ENCODE measurements at places on chromosomes 3 and 15.

- no peak for DNase-seq
These were observed 20.2 kb upstream of the KIF23 start for GRCh38 chr15:69393831-69394491.

GRCh38 chr15:31458596-31459399 lies 132.2 kb downstream of the KLF13 start:
- DNase-seq: peak; percentile 44

GRCh38 chr3:155093261-155093660 lies 13.1 kb downstream of the MME start:
- DNase-seq: no peak

- DNase-seq: no peak
These were observed 39.0 kb downstream of the MYRIP start for GRCh38 chr3:39848365-39848764.

GRCh38 chr15:60534546-60534945 lies 55.6 kb upstream of the ICE2 start:
- no peak for DNase-seq

DNA sequence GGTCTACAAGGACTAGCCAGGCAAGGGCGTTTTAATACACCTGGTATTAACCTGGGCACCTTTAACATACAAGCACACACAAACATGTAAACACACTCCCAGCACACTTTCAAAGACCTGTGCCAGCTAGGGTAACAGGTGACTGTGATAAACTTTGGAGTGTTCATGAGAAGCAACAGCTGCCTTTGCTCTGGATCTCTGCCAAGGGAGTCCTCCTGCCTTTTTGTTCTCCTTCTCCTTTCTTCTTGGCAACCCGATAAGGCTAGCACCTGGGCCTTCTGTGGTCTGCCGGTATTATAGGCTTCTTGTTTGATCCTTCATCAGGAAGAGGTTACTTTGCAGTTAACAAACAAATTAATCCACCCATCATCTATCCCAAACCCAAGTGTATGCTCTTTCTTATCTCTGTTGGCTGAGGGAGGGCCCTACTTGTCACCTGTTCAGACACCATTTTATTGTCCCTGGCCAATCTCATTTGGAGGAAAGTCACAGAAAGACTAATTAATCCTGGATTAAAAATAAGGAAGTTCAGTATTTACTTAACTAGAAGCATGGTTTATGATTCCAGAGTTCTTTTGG lies at the start of gene RETNLB:
Gene RETNLB (minus strand): TSS at position 7 of the 579 bp plus-strand sequence. CDS start 225 bp downstream, outside the sequence.
- DNase-seq: no peak

All from cardiac septum (tissue), 1 donor.